Smooth muscle cell of trachea (primary cell): ENCODE measurements at places on chromosomes 6 and 20. TPM values are rescaled to one million over a fixed set of nuclear protein-coding genes. Genes with fewer than 3 reads are reported as not detected.

The SAMD3 gene
- total RNA-seq, result 2.0 and 5.1 TPM in 2 replicates

The TNFRSF6B gene
- 24.3 and 66.5 TPM in 2 replicates for total RNA-seq

The DUSP15 gene
- total RNA-seq, result 0.33 TPM in 1 of 2 replicates, not detected in the other

The GSTA3 gene
- total RNA-seq, result not detected in 2 replicates

The FAM209B gene
- not detected in 2 replicates for total RNA-seq

The SLC17A1 gene
- total RNA-seq, result not detected in 2 replicates

The STMN3 gene
- 27.2 and 36.7 TPM in 2 replicates for total RNA-seq

The MACROD2 gene
- total RNA-seq, result 0.50 and 1.5 TPM in 2 replicates

The OR2B6 gene
- total RNA-seq, result not detected in 2 replicates

The GHRH gene
- total RNA-seq, result not detected in 2 replicates

The CFB gene
- 24.1 and 45.0 TPM in 2 replicates for total RNA-seq

The RNF144B gene
- 1.0 and 1.2 TPM in 2 replicates for total RNA-seq

The HMGN3 gene
- 23.5 and 53.5 TPM in 2 replicates for total RNA-seq

The CST1 gene
- 0.15 and 0.50 TPM in 2 replicates for total RNA-seq

The DEFB119 gene
- total RNA-seq, result not detected in 2 replicates

The DDX43 gene
- 0.33 and 1.6 TPM in 2 replicates for total RNA-seq

The PDE10A gene
- 1.5 and 2.5 TPM in 2 replicates for total RNA-seq

The IRF4 gene
- total RNA-seq, result under 0.01 and 0.99 TPM in 2 replicates

The IER3 gene
- total RNA-seq, result 14.7 and 23.0 TPM in 2 replicates

The SDCBP2 gene
- total RNA-seq, result 1.9 and 2.3 TPM in 2 replicates

The RIPOR2 gene
- total RNA-seq, result 0.15 and 0.83 TPM in 2 replicates

The ID4 gene
- total RNA-seq, result 3.6 and 3.8 TPM in 2 replicates
